Globus pallidus (tissue), 1 donor: ENCODE measurements at places on chromosomes 6 and 20.

- no peak for DNase-seq
These were observed 257.6 kb upstream of the THEMIS start for GRCh38 chr6:128158496-128158895.

DNA sequence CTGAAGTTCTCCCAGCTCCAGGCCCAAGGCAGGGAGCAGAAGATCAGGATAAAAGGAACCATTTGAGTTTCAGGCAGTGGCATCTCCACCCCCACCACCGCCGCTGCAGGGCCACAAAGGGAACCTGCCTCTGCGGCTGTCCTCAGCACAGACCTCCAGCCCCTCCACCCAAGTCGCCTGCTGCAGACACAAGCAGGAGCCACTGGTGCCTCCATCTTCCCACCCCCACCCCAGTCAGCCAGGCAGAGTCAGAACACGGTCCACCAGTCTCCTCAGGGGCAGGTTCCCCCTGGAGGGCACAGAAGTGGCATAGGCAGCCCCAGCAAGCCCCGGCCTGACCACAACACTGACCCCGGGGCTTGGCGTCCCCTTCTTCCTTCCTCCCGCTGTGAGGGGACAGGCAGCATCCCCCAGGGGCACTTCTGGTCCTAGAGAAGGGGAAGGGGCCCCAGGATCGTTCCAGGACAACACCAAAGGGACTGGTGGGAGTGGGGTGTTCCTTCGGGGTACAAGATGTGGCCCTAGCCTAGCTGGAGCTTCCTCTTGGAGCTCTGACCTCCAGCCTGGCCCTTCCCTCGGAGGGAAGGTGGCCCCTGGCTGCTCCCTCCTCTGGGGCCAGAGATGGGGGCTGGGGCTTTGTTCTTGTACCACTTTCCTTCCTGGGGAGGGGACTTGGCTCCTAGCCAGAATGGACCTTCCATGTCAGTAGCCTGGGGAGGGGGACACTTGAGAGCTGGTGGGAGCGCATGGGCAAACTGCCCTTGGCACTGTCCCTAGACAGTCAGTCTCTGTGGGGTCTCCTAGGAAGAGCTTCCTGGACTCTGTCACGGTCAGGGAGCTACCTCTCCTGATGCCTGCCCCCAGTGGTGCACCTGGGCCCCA, 36.0 kb downstream of the YTHDF1 start:
- no peak for DNase-seq

DNA sequence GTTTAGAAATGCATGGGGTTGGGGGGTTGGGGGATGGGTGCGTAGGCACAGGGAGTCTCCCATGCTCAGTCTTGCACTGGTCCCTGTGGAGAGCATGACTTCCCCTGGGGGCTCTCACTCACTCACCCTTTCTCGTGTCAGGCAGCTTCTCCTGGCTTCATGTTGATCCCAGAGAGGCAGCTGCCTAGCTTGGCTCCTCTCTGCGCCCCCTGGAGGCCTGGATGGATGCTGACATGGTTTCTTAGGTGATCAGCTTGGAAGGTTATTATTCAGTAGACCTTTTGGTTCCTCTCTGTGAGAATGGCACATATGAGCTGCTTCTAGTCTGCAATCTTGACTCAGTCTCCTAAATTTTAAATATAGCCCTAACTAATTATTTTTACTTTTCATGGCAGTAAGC, 109.3 kb upstream of the FAM83B start:
- no peak for DNase-seq

DNA sequence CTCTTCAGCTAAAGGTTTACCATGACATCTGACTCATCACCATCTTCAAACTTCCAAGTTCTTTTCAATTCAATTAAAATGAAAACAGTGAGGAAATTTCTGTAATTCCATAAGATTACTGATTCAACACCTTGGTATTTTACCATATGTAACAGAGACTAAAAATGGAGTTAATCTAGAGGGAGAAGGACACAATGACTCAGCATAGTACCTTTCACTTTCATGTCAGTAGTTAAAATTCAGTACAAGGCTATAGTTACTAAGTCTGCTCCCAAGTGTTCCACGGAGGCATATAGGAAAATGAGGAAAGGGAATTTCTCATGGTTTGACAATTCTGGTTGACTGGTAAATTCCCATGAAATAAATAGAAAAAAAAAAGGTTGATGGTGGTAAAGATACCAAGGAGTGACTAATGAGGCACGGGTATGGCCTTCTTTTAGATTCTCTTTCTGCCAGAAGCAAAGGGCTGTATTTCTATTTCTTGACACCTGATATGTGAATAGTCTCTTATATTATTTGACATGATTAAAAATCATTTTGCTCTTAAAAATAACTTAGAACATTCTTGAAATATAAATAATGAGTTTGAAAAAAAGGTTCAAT, 526.7 kb upstream of the ADGRB3 start:
- DNase-seq, result no peak

DNA sequence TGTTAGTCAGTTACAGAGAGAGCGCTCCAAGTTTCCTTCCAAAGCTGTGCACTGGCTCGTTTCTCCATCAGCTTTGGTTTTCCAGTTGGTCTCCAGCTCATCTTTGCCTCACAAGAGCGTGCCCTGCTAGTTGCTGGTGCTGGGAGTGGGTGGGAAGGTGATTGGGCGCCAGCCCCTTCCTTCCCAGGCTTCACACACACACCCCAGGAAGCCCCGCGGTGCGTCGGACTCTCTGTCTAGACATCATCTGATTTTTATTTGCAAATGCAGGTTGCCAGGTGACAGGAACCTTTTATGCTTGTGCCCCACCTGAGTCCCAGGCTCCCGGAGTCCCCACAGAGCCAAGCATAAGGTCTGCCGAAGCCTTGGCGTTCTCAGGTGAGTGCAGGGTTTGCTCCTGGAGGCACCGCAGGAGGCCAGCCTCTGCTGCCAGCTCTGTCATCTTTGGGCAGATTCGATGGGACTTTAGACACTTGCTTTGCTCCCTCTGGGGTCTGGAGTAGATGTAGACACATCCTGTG, 7.1 kb downstream of the IRF4 start:
- no peak for DNase-seq

DNA sequence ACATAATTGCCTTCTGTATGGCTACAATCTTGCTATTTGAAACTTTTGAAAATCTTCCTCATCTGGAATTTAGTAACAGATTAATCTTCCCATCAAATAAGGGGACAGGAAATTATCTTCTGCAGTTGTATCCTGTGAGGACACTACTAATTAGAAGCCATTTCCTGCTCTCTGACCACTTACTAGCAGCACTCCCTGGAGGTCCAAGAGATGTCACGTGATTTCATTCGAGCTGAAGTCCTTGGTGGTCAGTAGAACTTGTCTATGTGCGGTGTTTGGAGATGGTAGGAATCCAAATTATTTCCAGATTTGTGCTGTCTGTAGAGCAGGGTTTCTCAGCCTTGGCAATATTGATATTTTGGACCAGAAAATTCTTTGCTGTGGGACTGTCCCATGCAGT, 202.5 kb downstream of the TFAP2B start:
- DNase-seq, result no peak

DNA sequence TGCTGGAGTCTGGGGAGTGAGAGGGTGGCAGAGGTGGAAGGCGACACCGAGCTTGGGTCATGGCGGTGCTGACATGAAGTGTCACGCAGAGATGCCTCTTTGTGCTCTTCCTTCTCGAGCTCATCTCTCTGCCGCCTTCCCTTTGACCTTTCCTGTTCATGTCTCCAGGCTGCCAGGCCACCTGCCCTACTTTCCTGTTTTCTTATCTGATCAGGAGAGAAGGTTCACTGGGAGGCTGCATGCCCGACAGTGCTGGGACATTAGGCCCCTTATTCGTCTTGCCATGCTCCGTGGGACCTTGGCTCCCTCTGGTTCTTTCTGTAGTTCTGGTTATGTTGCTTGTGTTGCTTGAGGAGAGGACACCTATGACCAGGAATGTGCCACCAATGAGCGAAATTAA, 33.2 kb downstream of the CST8 start:
- DNase-seq, result no peak
